Lung microvascular endothelial cell (primary cell): ENCODE measurements at places on chromosomes 6 and 20. TPM values are rescaled to one million over a fixed set of nuclear protein-coding genes. Genes with fewer than 3 reads are reported as not detected.

Gene ZNF184
- total RNA-seq, result 3.9 and 4.4 TPM in 2 replicates

Gene OPRL1
- 1.7 and 3.0 TPM in 2 replicates for total RNA-seq

Gene FERMT1
- total RNA-seq, result under 0.01 and 0.44 TPM in 2 replicates

Gene CASS4
- total RNA-seq, result under 0.01 and 1.2 TPM in 2 replicates

Gene KCNQ5
- under 0.01 TPM in 1 of 2 replicates, not detected in the other for total RNA-seq

Gene HAO1
- total RNA-seq, result not detected in 2 replicates

Gene PPIL6
- total RNA-seq, result 0.22 and 0.60 TPM in 2 replicates

Gene NKAPL
- total RNA-seq, result 0.20 and 0.22 TPM in 2 replicates

Gene RBPJL
- total RNA-seq, result not detected in 2 replicates

Gene ROMO1
- total RNA-seq, result 284 TPM in 2 replicates

Gene ZNF343
- 4.6 and 7.3 TPM in 2 replicates for total RNA-seq

Gene NRSN2
- total RNA-seq, result 9.7 and 9.8 TPM in 2 replicates

Gene ARHGAP40
- total RNA-seq, result not detected in 2 replicates

Gene DEFB124
- not detected in 2 replicates for total RNA-seq

Gene MAK
- under 0.01 TPM in 1 of 2 replicates, not detected in the other for total RNA-seq

Gene ESR1
- total RNA-seq, result under 0.01 TPM in 2 replicates
